Fibroblast of lung (primary cell): ENCODE measurements at places on chromosomes 5 and 9. TPM values are rescaled to one million over a fixed set of nuclear protein-coding genes. Genes with fewer than 3 reads are reported as not detected.

DNA sequence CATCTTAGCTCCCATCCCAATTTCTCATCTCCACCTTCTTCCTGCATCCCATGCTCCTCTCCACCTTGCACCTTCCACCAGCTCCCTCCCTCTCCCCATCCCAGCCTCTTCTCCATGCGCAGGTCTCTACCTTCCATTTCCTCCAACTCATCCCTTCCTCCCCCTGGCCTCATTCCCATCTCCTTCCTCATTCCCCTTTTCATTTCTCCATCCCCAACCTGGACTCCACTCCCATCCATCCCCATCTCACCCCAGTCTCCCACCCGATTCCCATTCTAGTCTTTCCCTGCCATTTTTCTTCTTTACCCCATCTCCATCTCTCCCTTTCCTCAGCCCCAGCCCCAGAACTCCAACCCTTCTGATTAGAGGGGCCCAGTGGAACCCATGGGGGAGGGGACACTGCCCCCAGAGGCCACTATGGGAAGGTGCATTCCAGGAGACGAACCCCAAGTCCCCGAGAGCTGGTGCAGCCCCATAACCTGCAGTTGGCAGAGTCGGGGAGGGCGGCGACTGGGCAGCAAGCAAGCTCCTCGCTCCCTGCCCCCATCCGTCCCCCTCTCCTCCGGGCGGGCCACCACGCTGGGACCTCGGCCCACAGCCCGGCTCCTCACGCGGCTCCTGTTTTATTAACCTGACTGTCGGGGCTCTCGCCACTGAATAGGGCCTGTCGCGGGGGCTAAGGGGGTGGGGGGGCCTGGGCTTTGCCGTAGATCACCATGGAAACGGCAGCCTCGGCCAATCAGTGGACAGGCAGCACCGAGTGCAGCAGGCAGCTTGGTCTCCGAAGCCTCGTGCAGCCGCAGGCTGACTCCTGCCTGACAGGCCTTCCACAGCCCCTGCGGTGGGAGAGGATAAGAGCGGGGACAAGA, 66.7 kb downstream of the PCDH1 start:
- H3K4me3 ChIP-seq, result no peak overlapping the region
- no peak for DNase-seq
- H3K27ac ChIP-seq, result no peak overlapping the region
- no peaks in the 10 kb centered on the region for H3K36me3 ChIP-seq
- no peaks in the 10 kb centered on the region for H3K4me1 ChIP-seq

DNA sequence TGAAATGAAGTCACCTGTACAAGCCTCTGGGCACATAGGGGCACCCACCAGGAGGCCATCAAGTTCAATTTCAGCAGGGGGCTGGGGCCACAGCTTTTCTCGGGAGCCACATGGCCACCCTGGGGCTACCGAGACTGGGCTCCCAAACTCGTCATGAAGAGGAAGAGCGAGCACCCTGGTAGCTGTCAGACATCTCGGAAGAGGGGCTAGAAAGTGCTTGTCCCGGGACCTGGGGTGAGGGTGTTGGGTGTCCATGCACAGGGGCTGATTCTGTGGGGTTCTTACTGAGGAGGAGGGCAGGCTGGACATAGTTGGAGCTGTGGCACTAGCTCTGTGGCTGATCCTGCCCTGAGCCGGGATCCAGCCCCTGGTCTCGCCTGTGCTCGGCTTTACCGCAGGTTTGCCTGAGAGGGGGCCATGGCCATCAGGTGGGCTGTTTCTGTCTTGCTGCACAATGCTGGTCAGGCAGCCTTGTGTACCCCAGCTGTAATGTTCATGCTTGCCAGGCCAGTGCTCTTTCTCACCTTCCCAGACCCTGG, 70.3 kb downstream of the PHF2 start:
- H3K27me3 ChIP-seq, result no peaks in the 10 kb centered on the region
- peaks cover 5% of the 10 kb centered on the region for H3K4me1 ChIP-seq
- no peak overlapping the region for H3K27ac ChIP-seq
- H3K4me3 ChIP-seq, result no peak overlapping the region
- H3K36me3 ChIP-seq, result peaks cover 13% of the 10 kb centered on the region

- H3K27me3 ChIP-seq, result peaks cover 2% of the 10 kb centered on the region
- H3K27ac ChIP-seq, result no peak overlapping the region
- no peaks in the 10 kb centered on the region for H3K4me1 ChIP-seq
- H3K36me3 ChIP-seq, result no peaks in the 10 kb centered on the region
Measured at GRCh38 chr5:61824396-61824795, 481.6 kb upstream of the KIF2A start.

DNA sequence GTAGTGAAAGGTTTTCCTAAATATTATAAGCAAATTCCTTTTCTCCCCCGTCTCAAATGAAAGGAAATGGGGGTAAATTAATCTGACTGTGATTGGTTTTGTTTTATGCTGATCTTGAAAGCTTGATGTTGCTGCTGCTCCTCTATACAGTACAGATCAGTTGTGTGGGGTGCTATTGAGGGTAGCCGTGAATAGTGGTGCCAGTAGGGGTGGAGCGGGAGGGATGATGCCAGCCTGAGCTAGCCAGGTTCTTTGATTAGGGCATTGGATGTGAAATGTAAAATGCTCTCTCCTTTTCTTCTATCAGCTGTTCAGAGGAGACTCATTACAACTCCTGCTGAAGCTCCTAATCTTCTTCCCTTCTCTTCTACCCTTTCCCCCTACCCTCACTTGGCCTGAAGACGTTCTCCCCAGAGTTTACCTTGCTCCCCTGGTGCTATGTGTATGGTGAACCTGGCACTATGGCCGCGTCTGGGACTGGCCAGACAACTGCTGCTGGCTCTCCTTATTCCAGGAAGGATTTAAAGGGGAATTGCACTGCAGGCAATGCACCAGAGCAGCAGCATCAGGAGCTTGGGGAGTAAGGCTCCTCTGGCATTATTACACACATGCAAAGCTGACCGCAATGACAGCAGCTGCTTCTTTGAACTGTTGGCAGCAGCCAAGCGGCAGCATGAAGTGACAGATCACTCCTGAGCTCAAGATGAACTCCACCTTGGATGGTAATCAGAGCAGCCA, 566 bp downstream of the GPR21 start:
- no peak overlapping the region for H3K4me3 ChIP-seq
- no peaks in the 10 kb centered on the region for H3K36me3 ChIP-seq
- peak; percentile 45 for DNase-seq
- H3K27me3 ChIP-seq, result no peaks in the 10 kb centered on the region
- H3K4me1 ChIP-seq, result peaks cover 10% of the 10 kb centered on the region
- H3K27ac ChIP-seq, result no peak overlapping the region

HNRNPAB gene
- 23.1 and 30.8 TPM in 2 replicates for total RNA-seq

- no peak overlapping the region for H3K4me3 ChIP-seq
- no peak overlapping the region for H3K27ac ChIP-seq
- H3K4me1 ChIP-seq, result peaks cover 2% of the 10 kb centered on the region
- H3K36me3 ChIP-seq, result no peaks in the 10 kb centered on the region
Measured at GRCh38 chr9:130241198-130241535, 24.4 kb upstream of the HMCN2 start.

- no peaks in the 10 kb centered on the region for H3K27me3 ChIP-seq
- peak; percentile 69 for DNase-seq
- no peak overlapping the region for H3K27ac ChIP-seq
Measured at GRCh38 chr5:8686707-8687106, 817.8 kb downstream of the MTRR start.

- no peak for DNase-seq
- no peaks in the 10 kb centered on the region for H3K27me3 ChIP-seq
- no peak overlapping the region for H3K27ac ChIP-seq
- peaks cover 2% of the 10 kb centered on the region for H3K4me1 ChIP-seq
- H3K4me3 ChIP-seq, result peak overlapping the region; percentile 8
Measured at GRCh38 chr5:109406719-109407118, 3.1 kb downstream of the PJA2 start.

IFT74 gene
- 14.6 and 18.0 TPM in 2 replicates for total RNA-seq

DMRT2 gene
- total RNA-seq, result not detected in 2 replicates

GRCh38 chr9:7479300-7479699, 320.3 kb downstream of the DMAC1 start:
- H3K4me3 ChIP-seq, result no peak overlapping the region
- peak; percentile 23 for DNase-seq
- no peaks in the 10 kb centered on the region for H3K27me3 ChIP-seq
- no peaks in the 10 kb centered on the region for H3K36me3 ChIP-seq

GRCh38 chr9:121620777-121621449, 30.5 kb upstream of the DAB2IP start:
- H3K4me1 ChIP-seq, result peaks cover 3% of the 10 kb centered on the region
- peak; percentile 31 for DNase-seq
- no peak overlapping the region for H3K4me3 ChIP-seq
- no peaks in the 10 kb centered on the region for H3K27me3 ChIP-seq
- no peak overlapping the region for H3K27ac ChIP-seq
- no peaks in the 10 kb centered on the region for H3K36me3 ChIP-seq

DNA sequence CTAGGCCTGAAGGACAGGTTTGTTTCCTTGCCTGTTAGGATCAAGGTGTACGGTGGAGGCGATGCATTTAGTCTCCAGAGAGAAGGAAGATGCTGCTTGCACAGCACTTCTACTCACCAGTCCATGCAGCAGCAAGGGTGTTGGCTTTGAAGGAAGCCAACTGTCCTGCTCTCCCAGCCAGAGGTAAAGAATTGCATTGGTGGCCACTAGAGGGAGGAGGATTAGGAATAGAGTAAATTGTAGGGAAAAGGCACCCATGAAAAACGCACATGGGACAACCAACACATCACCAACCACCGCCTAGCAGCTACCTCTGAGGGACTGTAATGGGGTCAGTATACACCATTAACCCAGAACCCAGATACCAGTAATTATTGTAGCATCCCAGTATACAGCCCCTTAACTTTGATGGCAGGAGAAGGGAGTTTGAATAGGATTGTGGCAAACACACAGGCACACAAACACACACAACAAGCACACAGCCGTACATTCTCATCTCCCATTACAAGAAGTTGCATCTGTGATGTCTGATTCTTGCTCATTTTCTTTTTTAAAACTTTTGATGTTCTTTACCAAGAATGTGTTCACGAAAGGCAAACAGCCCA, 267.7 kb downstream of the ADAMTS6 start:
- peaks cover 7% of the 10 kb centered on the region for H3K4me1 ChIP-seq
- H3K36me3 ChIP-seq, result no peaks in the 10 kb centered on the region
- no peak overlapping the region for H3K4me3 ChIP-seq
- no peaks in the 10 kb centered on the region for H3K27me3 ChIP-seq
- no peak overlapping the region for H3K27ac ChIP-seq

DNA sequence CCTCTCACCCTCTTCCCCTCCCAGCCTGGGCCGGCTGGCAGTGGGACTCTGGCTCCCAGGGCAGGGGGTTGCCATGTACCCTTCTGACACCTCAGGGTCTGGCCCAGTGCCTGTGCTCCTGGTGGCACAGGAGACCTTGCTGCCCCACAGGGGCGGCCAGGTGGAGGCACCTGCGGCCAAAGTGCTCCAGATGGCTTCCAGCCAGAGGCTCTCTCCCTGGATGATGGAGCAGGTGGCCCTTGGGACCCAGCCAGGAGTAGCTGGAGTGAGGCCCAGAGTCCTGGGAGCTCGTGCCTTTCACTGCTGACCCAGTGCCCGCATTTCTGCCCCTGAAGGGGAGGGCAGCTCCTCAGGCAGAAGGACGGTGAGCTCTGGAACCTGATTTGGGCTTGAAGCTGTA, 87.3 kb downstream of the NTNG2 start:
- H3K4me3 ChIP-seq, result no peak overlapping the region
- DNase-seq, result no peak
- no peaks in the 10 kb centered on the region for H3K36me3 ChIP-seq

- no peak overlapping the region for H3K27ac ChIP-seq
- H3K4me1 ChIP-seq, result peaks cover 16% of the 10 kb centered on the region
Measured at GRCh38 chr5:78514427-78515330, 133.9 kb downstream of the LHFPL2 start.

MYO10 gene
- total RNA-seq, result 82.2 and 95.5 TPM in 2 replicates

DNA sequence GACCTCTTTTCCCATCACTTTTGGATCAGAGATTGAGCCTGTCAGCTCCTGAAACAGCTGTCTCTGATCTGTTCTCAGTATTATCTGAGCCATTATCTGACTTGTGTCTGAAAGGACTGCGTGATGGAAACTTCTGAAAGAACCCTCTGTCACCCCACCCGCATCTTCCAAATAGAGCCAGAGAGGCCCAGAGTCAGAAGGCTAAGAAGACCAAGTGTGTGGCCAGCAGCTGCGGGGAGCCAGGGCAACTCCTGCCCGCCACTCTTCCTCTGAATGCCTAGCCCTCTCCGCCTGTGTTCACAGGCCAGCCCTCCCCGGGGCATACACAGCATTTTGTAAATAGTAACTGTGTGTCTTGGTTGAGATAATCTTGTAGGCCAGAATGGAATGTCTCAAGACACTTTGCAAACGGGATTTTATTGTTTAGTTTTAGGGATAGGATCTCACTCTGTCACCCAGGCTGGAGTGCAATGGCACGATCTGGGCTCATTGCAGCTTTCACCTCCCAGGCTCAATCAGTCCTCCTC, 92.7 kb downstream of the AOPEP start:
- H3K4me1 ChIP-seq, result peaks cover 3% of the 10 kb centered on the region
- H3K27me3 ChIP-seq, result no peaks in the 10 kb centered on the region
- no peak overlapping the region for H3K4me3 ChIP-seq
- H3K36me3 ChIP-seq, result no peaks in the 10 kb centered on the region
- no peak for DNase-seq

RNF183 gene
- not detected in 2 replicates for total RNA-seq

NAA35 gene
- total RNA-seq, result 13.4 and 20.5 TPM in 2 replicates

FBN2 gene
- 9.0 and 80.1 TPM in 2 replicates for total RNA-seq

- no peaks in the 10 kb centered on the region for H3K36me3 ChIP-seq
- peaks cover 10% of the 10 kb centered on the region for H3K4me1 ChIP-seq
- DNase-seq, result no peak
- H3K27ac ChIP-seq, result peak overlapping the region; percentile 2
- no peak overlapping the region for H3K4me3 ChIP-seq
Measured at GRCh38 chr5:61407706-61408270, 75.7 kb downstream of the ZSWIM6 start.

TRIM7 gene
- 2.3 and 7.3 TPM in 2 replicates for total RNA-seq

GRCh38 chr9:36911037-36911436, 123.0 kb downstream of the PAX5 start:
- peaks cover 14% of the 10 kb centered on the region for H3K27me3 ChIP-seq
- H3K36me3 ChIP-seq, result no peaks in the 10 kb centered on the region
- no peaks in the 10 kb centered on the region for H3K4me1 ChIP-seq
- no peak overlapping the region for H3K4me3 ChIP-seq
- no peak overlapping the region for H3K27ac ChIP-seq
